ENCODE measurements at places on chromosomes 16 and 17.

DNA sequence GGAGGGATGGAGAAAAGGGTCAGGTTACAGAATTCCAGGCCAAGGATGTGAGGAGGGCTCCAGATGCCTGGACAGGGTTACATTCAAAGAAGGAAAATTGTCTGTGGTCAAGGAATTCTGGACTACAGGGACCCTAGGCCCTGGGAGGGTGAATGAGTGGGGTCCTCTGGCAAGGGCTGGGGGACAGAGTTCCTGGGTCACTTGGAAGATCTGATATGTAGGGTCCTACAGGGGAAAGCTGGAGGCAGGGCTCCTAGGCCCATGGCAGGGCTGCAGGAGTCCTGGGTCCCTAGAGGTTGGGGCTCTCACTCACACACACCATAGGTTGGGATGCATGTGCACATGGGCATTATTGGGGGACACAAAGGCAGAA is 46.3 kb upstream of the ACSM2B start:
- DNase-seq, result no peak

- no peak for DNase-seq
Observed at GRCh38 chr17:55830699-55831471, 80.0 kb downstream of the PCTP start.

GRCh38 chr16:66435896-66436295 is 8.8 kb downstream of the BEAN1 start:
- no peak for DNase-seq

DNA sequence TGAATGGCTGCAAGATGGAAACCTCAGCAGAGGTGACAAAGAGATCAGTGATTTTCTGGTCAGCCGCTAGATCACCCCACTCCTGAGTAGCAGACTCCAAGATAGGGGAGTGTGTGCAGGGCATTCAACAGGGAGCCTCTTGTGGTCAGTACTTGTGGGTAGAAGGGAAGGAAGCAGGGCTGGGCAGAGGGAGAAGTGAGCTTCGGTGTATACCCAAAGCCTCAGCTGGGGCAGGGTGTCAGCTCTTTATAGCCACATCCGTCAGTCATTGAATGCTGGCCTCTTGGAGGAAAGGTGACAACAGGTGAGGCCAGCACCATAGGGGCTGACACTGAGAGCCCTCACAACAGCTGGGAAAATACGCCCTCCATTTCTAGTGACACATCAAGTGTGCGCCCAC is 2.2 kb upstream of the SLC12A3 start:
- no peak for DNase-seq

- DNase-seq, result no peak
Observed at GRCh38 chr16:76199681-76200220, 77.5 kb upstream of the CNTNAP4 start.

All from LoVo (cell line).